ENCODE measurements at places on chromosomes 1 and 21.

- DNase-seq = no peak
These were observed 205.5 kb downstream of the PTBP2 start for GRCh38 chr1:96927125-96927524.

GRCh38 chr1:38529391-38529790 is 330.2 kb downstream of the RRAGC start:
- no peak for DNase-seq

DNA sequence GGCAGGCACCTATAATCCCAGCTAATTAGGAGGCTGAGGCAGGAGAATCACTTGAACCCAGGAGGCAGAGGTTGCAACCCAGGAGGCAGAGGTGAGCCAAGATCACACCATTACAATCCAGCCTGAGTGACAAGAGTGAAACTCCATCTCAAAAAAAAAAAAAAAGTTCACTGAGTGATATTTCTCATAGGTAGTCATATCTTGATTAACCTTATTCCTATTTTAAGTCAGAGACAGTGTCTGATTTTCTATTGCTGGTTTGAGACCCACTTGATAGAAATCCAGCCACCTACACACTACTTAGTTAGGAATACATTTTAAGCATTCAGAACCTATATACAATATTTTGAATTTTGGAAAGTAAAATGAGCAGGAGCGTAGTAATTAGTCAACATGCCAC is 357.4 kb upstream of the ADGRL2 start:
- DNase-seq = no peak

DNA sequence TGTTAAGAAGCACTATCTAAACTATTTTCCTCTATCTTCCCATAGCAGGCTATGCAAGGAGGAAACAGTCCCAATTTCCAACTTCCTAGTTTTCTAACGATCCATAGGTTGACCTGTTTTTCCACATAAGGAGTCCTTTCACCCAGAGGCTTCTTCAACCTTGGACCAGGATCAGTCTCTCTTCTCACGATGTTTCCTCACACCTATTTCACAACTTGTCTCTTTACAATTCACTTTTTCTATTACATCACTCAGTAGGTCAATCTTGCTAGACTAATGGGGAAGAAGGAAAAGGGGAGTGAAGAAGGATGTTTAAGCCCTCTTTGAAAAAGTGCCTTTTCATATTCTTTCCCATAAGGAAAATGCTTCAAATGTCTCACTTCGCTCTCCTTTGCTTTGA is 15.9 kb downstream of the PALMD start:
- DNase-seq = no peak

DNA sequence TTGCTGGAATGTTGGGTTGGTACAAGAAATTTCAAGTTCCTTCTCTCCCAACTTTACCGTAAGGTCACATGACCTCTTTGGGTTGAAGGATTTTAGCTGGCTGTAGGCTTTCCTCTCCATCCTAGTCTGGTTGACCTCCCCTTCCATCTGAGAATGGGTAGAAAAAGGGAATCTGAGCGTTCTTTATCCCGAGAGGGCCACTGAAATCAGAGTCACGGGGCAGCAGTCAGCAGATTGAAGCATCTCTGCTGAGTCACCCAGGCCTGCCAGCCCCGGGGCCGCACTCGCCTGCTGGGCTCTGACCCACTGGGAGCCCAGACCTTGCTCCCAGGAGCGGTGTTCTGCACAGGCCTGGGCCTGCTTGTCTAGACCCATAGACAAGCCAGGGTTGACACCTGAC is 31.0 kb downstream of the TMCC2 start:
- no peak for DNase-seq

- DNase-seq = peak; percentile 17
These were observed 741 bp downstream of the RGS2 start for GRCh38 chr1:192809307-192810252.

GRCh38 chr1:168932539-168932938 is 174.0 kb upstream of the ATP1B1 start:
- no peak for DNase-seq

GRCh38 chr1:208118841-208119606 is 125.2 kb downstream of the PLXNA2 start:
- no peak for DNase-seq

GRCh38 chr1:31159869-31160611 is 79.6 kb downstream of the NKAIN1 start:
- DNase-seq = no peak

DNA sequence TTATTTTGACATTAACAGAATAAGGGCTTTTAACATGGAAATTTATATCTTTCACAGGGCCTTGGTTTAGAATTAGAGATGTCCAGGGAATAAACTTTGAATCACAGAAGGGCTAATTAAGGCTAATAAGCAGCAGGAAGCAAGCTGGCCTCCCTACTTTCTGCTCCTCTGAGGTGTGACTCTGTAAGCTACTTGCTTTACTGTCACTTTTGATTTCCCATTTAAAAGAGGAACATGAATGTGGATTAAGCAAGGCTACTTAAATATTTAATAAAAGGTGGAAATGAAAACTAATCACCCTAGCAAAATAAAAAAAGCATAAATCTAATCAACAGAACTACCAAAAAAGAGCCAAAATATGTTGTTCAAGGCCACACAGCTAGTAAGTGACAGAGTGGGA is 28.9 kb upstream of the CD5L start:
- DNase-seq = no peak

GRCh38 chr1:89391686-89392085 is 27.8 kb downstream of the GBP6 start:
- DNase-seq = no peak

GRCh38 chr1:32242341-32242851 is 4.6 kb upstream of the FAM167B start:
- DNase-seq = no peak

- no peak for DNase-seq
These were observed 85.0 kb downstream of the PGBD5 start for GRCh38 chr1:230341162-230341546.

GRCh38 chr1:198179556-198179981 is 22.8 kb downstream of the NEK7 start:
- DNase-seq = no peak

DNA sequence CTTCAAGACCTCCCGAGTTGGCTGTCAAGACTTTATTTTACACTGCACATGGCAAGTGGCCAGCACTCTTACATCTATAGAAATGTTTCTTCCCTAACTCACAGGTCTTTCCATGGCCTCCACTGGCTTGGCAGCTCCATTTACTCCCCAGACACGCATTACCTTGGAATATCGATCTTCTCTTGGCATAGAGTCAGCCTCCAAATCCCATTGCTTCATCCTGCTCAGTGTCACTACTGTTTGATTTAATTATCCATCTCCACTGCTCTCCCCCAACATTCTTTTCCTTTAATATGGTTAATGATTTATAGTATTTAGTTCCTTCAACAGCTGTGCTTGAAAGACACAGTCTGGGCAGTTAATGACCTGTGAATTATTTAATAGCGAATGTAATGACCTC is 241.2 kb upstream of the MAP1LC3C start:
- no peak for DNase-seq

DNA sequence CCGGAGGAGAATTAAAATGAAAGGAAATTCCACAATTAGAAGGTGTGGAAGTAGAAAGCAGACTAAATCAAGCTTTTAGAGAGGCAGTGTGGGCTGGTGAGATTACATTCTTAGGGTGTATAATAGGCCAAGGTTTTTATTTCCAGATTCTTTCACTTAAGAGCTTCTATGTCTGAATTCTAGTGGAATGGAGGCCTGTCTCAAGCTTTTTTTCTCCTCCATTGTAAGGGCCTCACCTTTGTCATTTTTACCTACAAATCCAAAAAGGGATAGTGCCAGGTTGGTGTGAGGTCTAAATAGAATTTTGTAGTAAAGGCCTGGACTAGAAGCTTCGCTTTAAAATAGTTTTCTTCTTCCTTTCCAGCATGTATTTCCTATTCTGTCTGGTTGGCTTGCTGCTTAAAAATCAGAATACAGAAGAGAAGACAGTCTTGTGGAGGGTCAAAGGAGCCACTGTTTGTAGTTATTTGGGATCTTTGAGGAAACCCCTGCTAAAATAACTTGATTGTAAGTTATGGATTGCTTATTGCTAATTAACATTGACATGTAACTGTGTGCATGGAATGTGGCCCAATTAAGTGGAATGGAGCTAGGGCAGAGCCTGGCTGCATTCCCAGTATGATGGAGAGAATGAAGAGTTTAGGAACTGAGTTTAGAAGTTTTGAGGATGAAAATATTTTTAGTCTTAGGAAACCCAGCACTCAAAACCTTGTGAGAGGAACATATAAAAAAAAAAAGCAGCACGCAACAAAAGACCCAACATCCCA is 162.5 kb upstream of the B3GALT2 start:
- no peak for DNase-seq

DNA sequence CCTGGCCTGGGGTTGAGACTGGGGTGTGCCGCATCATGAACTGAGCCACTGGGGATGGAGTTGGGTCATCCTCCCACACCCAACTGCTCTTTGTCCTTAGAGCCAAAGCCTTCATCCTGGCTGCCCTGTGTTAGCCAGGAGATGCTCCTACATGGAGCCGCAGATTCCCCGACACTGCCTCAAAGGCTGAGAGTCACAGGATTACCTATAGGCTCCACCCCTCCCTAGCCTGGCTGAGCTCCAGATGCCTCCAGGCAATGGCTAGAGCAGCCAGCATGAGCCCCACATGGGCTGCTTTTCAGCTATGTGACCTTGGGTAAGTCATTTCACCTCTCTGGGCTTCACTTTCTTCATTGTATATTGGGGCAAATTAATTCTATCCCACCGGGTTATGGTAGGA is 119.9 kb upstream of the POU3F1 start:
- DNase-seq = no peak

DNA sequence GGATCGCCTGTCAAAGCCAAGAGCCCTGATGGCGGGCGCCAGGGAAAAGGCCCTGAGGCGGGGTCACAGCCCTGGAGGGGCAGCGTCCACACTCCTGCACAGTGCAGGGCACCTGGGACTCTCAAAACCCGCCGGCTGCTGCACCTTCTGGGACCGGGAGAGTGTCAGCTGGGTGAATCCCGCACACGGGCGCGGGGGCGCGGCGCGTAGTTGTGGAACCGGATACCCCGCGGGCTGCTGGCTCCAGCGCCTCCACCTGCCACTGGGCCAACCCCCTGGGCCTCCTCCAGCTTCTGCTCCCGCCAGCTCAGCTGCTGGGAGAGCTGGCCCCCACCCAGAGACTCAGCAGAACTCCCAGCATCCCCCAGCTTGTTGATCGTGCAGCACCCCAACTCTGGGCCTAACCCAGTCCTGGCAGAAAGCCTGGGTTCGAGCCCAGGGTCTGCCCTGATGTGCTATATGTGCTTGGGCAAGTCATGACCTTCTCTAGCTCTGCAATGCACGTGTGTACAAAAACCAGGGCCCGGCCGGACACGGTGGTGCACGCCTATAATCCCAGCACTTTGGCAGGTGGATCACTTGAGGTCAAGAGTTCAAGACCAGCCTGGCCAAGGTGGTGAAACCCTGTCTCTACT is 33.8 kb downstream of the NECAP2 start:
- no peak for DNase-seq

DNA sequence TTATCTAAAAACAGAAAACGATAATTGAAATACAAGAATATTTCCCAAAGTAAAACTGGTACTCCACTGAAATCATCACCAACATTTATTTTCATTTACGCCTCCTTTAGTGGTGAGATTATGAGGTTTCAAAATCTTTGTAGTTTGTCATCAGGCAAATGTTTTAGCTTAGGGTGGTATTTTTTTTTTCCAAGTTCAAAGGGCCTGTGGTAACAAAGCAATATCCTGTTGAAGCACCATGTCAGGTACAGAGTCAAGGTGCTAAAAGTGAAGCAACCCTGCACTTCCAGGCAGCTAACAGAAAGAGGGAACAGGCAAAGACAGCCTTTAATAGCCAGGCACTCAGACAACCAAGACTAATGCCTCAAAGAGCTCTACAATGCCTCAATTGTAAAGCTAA is 89.2 kb downstream of the JAK1 start:
- no peak for DNase-seq

DNA sequence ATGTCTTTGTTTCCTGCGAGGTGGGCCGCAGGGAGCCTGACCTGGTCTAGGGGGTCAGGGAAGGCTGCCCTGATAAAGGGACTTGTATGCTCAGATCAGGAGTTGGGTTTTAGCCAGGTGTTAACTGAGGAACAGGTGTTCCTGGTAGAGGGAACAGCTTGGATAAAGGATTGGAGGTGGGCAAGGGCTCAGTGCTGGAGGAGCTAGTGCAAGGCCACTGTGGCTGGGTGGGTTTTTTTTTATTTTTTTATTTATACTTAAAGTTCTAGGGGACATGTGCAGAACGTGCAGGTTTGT is 31.1 kb downstream of the A3GALT2 start:
- DNase-seq = no peak

DNA sequence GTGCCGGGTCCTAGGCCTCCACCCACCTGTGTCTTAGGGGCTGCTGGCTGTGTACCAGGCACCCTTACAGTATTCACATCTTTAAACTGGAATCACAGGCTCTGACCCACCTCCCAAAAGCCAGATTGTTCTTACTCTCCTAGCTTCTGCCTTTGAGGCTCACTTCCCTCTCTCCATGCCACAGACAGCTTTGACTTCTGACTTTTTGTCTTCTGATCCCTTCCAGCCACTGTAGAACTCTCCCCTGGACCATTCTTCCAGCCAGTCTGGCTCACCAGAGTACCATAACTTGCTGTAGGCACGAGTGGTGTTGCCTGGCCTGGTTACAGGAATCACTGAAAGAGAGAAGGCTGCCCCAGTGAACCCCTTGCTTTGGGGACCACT is 58.1 kb upstream of the STUM start:
- DNase-seq = no peak

- no peak for DNase-seq
These were observed 2.7 kb upstream of the NHLH1 start for GRCh38 chr1:160363951-160364735.

- DNase-seq = no peak
These were observed 467.6 kb downstream of the RWDD3 start for GRCh38 chr1:95701450-95702173.

GRCh38 chr1:113303267-113303666 is 87.0 kb upstream of the MAGI3 start:
- no peak for DNase-seq

All from activated T-cell treated with anti-CD3 and anti-CD28 coated beads for 1 hour (primary cell).